ENCODE measurements at places on chromosomes 4 and X.
A peak's percentile ranks its signal among the peaks of the same experiment; 100 is the strongest.

- DNase-seq = no peak
These were observed 1827.2 kb downstream of the ARAP2 start for GRCh38 chr4:34417160-34417559.

DNA sequence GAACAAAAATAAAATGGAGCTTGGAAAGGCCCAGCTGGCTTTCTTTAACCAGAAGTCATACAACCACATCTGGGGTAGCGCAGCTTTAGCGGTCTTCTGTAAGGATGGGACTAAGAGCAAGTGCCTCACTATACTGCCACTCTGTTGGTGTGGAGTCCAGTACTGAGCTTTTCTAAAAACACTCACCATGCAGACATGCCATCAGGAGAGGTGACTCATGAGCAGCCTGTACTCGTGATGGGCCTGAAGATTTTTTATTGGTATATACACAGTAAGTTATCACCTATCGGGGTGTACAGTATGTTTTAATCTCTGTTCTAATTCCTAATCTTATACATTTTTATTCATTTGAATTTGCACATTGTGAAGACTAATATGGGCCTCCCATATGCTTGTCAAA, 9.6 kb downstream of the PPP3CA start:
- DNase-seq = no peak

- DNase-seq = peak; percentile 42
These were observed 792 bp downstream of the PPID start for GRCh38 chr4:158722291-158722916.

DNA sequence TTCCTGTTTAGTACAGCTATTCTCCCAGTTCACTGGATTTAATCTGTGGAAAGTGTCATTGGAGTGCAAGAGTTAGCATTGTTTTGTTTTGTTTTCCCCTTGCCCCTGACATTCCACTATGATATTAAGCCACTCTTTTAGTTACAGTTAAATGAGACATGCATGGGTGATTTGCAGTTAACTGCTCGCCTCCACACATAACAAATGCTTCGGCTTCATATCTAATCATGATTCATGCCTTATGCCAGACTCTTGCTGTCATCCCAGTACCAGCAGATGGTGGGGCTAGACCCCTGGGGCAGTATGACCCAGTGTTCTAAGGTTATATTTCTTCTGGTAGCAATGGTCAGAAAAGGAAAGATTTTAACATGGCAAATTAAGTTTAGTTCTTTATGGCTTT, 80.1 kb downstream of the RAP1GDS1 start:
- peak; percentile 80 for DNase-seq

DNA sequence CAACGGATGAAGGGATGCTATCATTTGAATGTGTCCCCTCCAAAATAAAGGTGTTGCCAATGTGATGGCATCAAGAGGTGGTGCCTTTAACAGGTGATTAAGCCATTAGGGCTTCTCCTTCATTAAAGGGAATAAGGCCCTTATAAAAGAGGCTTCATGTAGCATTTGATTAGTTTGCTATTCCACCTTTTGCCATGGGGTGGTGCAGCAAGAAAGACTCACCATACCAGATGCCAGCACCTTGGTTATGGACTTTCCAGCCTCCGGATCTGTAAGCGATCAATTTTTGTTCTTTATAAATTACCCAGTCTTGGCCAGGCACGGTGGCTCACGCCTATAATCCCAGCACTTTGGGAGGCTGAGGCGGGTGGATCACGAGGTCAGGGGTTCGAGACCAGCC, 7.9 kb upstream of the SLC25A43 start:
- DNase-seq = no peak

- no peak for DNase-seq
These were observed 130.7 kb downstream of the TSPAN5 start for GRCh38 chr4:98527534-98528269.

DNA sequence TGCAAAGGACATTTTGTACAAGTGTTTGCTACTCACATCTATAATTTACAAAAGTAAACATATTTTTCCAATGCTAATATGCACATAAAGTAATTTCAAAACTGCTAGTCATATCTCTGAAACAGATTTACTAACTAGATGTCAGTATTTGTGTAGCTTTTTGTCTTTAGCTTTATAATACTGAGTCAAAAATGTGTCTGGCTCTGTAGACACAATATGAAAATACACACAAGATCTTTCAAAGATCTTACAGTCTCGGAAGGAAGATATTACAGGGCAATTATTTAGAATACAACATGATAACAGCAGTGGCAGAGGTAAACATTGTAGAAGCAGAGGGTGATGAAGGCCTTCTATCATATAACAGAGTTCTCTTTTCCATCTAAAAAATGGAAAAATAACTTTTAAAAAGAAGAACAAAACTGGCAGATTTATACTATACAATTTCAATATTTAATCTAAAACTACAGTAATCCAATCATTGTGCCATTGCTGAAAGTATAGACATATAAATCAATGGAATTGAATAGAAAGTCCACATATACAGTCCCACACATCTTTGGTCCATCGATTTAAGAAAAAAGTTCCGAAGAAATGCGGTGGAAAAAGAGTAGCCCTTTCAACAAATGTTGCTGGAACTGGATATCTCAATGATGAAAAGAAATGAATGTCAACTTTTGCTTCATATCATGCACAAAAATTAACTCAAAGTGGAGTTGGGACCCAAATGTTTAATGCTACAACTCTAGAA, 29.4 kb downstream of the ARAP2 start:
- DNase-seq = no peak

GRCh38 chr4:81471298-81471587, 464 bp downstream of the RASGEF1B start:
- peak; percentile 8 for DNase-seq

GRCh38 chr4:124958847-124959246, 246.3 kb upstream of the ANKRD50 start:
- no peak for DNase-seq

- no peak for DNase-seq
These were observed 340.9 kb downstream of the CHIC1 start for GRCh38 chrX:73903941-73904340.

GRCh38 chrX:13223868-13224567, 95.8 kb downstream of the ATXN3L start:
- no peak for DNase-seq

GRCh38 chr4:113436360-113436759, 325.2 kb downstream of the CAMK2D start:
- DNase-seq = no peak

DNA sequence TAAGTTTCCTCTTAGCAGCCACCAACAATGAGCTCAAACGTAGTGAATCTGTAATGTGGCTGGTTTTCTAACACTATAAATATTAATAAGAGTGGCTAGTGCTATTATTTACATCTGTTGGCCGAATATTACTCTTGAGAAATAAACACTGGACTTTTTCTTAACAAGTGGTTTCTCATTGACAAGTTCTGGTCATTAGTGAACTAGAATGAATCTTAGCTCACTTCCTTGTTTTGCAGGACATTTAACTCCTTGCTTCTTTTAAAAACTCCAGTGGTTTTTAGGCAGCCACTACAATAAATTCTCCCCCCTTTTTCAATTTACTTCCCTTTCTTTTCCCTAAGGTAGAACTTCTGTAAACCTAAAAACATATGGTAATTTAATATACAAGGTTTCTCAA, 177.2 kb downstream of the ARAP2 start:
- DNase-seq = no peak

GRCh38 chrX:4690521-4690920, 977.1 kb upstream of the PRKX start:
- no peak for DNase-seq

- DNase-seq = no peak
These were observed 650.6 kb downstream of the PCDH18 start for GRCh38 chr4:136881666-136882065.

DNA sequence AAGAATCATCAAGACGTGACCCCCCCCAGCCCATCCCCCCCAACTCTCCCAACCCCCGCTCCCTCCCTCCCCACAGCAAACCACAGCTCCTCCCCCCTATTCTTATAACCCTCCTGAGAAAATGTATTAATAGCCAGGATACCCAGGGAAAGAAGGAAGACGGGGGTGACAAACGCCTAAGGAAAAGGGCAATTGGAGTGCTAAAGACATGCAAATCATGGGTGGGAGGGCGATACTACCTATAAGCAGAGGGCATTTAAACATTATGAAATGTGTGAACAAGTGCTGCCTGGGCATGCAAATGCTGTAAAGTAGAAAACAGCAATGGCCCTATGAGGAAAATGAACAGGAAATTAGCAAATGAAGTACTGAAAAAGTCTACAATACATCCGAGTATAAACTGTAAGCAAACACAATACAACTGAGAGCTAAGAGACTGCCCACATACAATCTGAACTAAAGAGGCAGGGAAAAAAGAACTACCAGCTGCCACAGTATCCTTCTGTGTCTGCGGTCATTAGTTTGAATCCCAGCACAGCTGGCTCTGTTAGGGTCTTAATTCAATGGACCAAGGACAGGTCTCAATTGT, 2.4 kb downstream of the CXXC4 start:
- peak; percentile 17 for DNase-seq

DNA sequence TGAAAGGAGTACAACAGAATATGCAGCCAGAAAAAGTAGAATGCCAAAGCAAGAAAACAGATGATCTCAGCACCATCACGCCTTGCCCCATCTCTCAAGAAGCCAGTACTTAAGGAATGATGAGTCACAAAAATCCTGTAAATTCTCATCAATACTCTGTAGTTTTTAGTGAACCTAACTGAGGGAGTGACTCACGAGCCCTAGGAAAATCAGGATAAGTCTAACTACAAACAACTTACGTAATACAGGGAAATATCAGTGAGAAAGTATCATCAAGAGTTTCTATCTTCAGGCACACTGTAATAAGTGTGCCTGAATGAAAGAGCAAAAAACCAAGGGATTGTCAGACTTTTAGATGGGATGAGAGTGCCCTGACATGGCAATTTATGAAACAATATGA, 644.4 kb downstream of the STPG2 start:
- DNase-seq = no peak

DNA sequence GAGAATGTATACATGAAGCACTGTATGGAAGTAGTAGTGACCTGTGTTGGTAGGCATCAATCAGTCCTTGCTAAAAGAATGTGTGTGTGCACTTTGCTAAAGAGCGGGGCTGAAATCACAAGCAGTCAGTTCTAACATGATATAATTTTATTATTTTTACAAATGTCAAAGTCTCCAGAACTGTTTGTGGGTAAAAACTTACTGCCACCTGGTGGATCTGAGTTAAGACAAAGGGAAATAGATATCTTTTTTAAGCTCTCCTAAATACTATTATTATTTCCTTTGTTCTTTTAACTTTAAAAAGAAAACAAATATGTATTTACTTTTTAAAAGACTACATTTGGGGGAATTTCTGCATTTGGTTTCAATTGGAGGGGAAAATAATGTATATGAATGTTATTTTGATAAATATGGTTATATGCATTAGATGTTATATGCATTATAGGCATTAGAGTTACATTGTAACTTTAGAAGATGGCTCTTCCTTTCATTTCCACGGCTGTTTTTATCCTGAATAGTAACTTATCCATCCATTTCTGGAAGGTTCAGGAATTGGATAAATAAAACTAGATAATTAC, 7.8 kb upstream of the CLOCK start:
- no peak for DNase-seq

DNA sequence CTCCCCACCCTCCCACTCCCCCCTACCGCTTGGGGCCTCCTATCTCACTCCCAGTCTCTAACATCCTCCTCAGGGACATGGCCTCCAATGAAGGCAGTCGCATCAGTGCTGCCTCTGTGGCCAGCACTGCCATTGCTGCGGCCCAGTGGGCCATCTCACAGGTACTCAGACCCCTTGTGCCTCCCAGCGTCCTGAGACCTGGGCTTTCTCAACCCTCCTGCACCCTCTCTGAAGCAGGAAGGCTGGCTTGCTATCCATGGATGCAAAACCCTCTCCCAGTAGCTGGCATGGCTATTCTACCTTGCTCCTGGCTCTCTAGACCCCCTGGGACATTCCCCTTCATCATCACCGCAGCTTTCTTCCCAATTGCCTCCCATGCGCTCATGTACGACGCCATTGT, 13.3 kb upstream of the UBA1 start:
- DNase-seq = no peak

DNA sequence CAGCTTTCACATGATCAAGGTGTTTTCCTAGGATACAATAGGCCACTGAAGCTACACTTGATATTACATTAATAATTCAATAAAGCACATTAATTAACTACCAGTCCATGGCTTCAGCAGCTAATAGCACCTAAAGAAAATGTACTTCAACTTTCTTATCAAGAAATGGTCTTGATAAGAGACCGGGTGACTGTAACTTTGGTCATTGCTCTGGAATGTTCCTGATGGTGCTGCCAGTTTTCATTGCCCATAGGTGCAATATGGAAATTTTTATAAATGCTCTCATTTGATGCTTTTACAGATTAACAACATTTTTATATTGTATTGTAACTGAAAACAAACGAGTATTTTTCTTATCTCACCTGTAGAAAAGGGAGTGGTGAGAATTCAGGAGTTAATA, 165.4 kb downstream of the SHROOM3 start:
- no peak for DNase-seq

- peak; percentile 55 for DNase-seq
These were observed 25.1 kb downstream of the SETD7 start for GRCh38 chr4:139530833-139531427.

GRCh38 chrX:155923200-155923599, 42.1 kb downstream of the VAMP7 start:
- DNase-seq = no peak

- DNase-seq = no peak
These were observed 892.1 kb upstream of the EPHA5 start for GRCh38 chr4:66562276-66562806.

GRCh38 chrX:136584545-136584944, 52.5 kb downstream of the VGLL1 start:
- DNase-seq = no peak

All from cerebellum (tissue), 4 donors.